ENCODE measurements at places on chromosomes 7 and 10. TPM values are rescaled to one million over a fixed set of nuclear protein-coding genes. Genes with fewer than 3 reads are reported as not detected.

DNA sequence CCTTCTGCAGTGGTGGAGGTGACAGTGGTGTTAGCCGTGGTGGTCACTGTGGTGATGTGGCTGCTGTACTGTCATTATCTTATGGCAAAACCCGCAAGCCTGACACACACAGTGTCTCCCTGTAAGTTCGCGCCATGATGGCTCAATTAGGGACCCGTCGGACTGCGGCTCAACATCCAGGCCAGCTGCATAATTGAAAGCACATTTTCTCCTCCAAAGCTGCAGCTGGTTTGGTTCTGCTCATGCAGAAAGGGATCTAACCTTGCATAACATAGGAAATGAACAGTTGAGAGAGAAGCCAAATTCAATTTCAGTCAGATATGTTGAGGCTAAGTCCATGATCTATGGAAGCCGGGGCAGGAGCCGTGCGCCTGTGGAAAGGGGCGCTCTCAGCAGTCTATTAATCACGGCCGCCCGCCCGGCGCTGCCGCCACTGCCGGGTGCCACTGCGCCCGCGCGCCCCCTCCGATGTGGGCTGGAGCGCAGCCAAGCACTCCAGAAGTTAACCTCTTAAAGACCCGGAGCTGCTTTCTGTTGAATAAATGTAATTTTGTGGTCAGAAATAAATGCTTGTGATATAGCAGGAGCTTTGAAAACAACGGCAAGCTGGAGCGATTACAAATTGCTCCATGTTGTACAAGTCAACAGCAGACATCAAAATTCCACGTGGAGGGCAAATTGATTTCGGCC lies 227.7 kb downstream of the CUX1 start:
- H3K27ac ChIP-seq, result peak overlapping the region; percentile 67
- peaks cover under 1% of the 10 kb centered on the region for H3K36me3 ChIP-seq
- H3K4me1 ChIP-seq, result peaks cover 13% of the 10 kb centered on the region
- no peak overlapping the region for H3K4me3 ChIP-seq
- DNase-seq, result no peak

DNA sequence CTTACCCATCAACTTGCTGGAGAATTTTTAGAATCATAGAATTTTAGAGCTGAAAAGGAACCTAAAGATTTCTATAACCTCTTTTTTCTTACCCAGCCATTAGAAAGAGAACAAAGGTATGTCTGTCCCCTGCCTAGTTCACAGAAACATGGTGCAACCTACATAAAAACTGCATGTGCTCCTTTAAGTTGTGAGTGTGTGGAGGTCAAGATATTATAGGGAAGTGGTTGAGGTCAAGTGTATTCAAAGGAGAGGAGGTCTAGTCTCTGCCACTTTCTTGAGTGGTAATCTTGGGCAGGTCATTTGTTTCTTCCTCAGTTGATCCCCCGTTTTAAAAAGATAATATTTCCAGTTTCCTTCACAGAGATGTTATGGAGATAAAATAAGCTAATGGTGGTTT lies 6.4 kb downstream of the UBTD1 start:
- no peak overlapping the region for H3K27ac ChIP-seq
- no peak for DNase-seq
- H3K36me3 ChIP-seq, result no peaks in the 10 kb centered on the region
- H3K27me3 ChIP-seq, result peaks cover 17% of the 10 kb centered on the region
- no peak overlapping the region for H3K4me3 ChIP-seq
- H3K4me1 ChIP-seq, result peaks cover 3% of the 10 kb centered on the region

GRCh38 chr7:123647106-123647730 lies 8.4 kb upstream of the LMOD2 start:
- H3K4me1 ChIP-seq, result no peaks in the 10 kb centered on the region
- H3K27ac ChIP-seq, result no peak overlapping the region
- no peak overlapping the region for H3K4me3 ChIP-seq
- no peaks in the 10 kb centered on the region for H3K36me3 ChIP-seq
- peaks cover 9% of the 10 kb centered on the region for H3K27me3 ChIP-seq
- no peak for DNase-seq

DNA sequence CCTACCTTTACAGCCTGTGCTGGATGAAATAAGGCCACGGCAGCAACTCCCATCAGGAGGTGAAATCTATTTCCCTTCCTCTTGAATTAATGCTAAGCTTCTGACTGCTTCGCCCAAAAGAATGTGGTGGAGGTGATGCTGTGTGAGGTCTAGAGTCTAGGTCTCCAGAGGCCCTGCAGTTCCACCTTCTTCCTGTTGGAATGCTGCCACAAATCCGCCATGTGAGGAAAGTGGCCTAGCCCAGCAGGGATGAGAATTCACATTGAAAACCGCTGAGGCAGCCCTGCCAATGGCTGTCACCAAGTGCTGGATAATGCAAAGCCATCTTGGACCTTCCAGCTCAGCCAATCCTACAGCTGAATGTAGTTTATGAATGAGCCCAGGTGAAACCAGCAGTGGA lies 28.0 kb downstream of the RHOBTB1 start:
- no peak overlapping the region for H3K4me3 ChIP-seq
- no peaks in the 10 kb centered on the region for H3K36me3 ChIP-seq
- no peak for DNase-seq
- H3K27me3 ChIP-seq, result no peaks in the 10 kb centered on the region
- no peak overlapping the region for H3K27ac ChIP-seq
- H3K4me1 ChIP-seq, result peaks cover 4% of the 10 kb centered on the region

Gene PRKCQ
- total RNA-seq, result 59.3 TPM

Gene TBXAS1
- 1.6 TPM for total RNA-seq

Gene ZNF736
- total RNA-seq, result 55.4 TPM

Gene PITX3
- not detected for total RNA-seq

All from naive thymus-derived CD8-positive, alpha-beta T cell (primary cell).